ENCODE measurements at places on chromosomes 12 and 14.
A peak's percentile ranks its signal among the peaks of the same experiment; 100 is the strongest.

DNA sequence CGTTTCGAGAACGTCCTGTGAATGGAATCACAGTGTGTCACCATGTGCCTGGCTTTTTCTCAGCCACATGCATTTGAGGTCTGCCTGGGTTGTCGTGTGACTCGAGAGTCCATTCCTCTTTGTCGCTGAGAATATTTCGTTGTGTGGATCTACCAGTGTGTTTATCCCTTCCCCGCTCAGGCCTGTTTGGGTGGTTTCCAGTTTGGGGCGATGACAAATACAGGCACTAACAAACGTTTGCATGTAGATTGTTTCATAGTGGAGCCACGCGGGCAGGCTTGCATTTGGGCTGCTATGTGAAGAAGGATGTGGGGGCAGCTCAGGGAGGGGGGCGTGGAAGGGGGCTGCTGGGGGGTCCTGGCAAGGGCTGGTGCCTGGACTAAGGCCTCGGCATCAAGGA is 14.1 kb downstream of the RIN3 start:
- DNase-seq, result no peak

DNA sequence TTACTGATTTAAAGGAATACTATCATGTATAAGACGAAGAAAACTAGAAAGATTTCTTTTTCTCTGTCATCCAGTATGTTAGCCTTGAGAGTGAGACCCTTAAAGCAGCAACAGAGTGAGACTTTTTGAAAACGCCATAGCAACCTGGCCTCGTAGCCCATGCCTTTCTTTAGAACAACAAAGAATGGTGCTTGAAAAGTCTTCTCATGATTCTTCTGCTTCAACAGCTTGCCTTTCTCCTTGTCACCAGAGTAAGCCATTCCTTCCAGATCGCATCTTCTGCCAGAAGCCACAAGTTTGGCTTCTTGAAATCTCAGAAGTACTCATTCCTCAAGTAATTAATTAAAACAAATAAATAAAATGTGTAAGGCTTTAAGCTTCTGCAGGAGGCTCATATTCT is 109.3 kb downstream of the PDE3A start:
- DNase-seq, result no peak

DNA sequence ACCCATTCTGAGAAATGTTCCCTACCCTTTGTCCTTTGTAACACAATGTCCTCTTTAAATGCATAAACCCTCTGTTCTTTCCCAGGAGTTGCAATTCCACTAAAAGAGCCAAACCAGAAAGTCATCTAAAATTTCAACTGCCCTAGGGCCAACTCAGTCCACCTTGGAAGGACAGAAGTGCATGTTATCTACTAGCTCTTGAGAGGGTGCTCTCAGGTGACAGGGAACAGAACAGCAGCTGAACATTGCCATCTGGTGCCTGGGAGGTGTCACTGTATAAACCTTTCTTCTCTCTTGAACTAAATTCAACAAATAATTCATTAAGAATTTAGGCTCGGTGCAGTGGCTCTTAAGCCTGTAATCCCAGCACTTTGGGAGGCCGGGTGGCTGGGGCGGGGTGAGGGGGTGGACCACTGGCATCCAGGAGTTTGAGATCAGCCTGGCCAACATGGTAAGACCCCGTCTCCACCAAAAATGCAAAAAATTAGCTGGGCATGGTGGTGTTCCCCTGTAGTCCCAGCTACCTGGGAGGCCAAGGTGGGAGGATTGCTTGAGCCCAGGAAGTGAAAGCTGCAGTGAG is 10.3 kb upstream of the FERMT2 start:
- DNase-seq, result peak; percentile 15

- DNase-seq, result no peak
These were observed 4.0 kb upstream of the CRIP2 start for GRCh38 chr14:105470350-105471296.

GRCh38 chr12:31928246-31929026 is 30.8 kb upstream of the RESF1 start:
- DNase-seq, result no peak

- DNase-seq, result no peak
These were observed 442.4 kb upstream of the MGAT4C start for GRCh38 chr12:86698641-86698980.

DNA sequence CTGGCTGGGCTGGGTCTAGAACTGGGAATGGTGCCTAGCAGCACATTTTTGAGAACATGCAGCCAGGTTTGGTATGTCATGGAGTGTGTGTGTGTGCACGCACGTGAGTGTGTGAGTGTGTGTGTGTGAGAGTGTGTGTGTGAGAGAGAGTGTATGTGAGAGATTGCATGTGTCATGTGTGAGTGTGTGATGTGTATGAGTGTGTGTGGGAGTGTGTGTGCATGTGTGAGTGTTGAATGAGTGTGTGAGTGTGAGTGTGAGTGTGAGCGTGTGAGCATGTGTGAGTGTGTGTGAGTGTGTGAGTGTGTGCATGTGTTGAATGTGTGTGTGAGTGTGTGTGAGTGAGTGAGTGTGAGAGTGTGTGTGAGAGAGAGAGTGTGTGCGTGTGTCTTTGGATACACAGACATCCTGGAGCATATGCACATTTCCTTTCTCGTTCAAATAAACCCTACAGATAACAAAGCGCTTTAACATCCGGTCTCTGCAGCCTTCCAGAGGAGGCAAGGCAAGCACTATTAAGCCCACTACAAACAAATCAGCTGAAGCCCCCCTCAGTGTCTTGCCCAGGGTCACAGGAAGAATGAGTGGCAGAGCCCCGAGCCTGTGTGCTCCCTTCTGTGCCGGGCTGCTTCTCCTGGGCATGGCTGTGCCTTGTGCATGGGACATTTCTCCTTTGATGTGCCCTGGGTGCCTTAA is 108.7 kb upstream of the ETV6 start:
- DNase-seq, result no peak

- DNase-seq, result no peak
These were observed 118.7 kb upstream of the TSPAN8 start for GRCh38 chr12:71276541-71276940.

- DNase-seq, result peak; percentile 19
These were observed 49.2 kb downstream of the PSMA6 start for GRCh38 chr14:35341454-35341750.

DNA sequence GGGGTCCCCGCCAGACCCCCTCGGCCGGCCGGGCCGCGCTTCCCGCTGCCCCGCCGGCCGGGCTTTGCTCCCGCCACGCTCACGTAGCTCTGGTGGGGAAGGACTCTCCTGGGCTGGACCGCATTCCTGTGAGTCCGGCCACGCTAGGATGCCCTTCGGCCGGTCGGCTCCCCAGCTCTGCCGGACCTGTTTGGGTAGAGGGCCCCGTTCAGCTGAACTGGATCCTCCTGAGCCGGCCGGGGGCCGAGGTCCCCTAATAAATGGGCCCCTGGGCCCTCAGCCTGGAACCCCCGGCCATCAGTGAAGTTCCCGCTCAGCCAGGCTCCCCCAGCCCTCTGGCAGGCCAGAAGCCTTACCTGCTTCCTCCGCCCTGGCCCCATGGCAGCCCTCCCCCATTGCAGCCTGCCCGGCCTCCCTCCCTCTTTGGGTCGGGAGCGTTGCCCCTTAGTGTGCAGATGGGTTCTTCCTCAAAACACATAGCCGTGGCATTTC is 593 bp downstream of the UNC119B start:
- no peak for DNase-seq

- DNase-seq, result no peak
These were observed 5.8 kb downstream of the KERA start for GRCh38 chr12:91052026-91052425.

DNA sequence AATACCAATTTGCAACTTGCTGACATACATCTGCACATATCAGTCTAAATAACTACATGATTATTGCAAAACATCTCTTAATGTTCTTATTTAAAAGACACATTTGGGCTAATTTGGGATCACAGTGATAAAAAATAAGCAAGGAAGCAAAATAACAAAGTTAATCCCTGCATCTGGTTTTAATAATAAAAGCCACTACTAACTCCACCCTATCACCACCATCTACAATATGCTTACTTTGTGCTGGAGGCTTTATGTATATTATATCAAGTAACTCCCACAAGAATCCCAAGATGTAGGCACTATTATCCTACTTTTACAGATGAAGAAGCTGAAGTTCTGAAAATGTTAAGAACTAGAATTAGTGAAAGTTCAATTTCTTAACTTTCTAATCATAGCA is 45.7 kb downstream of the TAOK3 start:
- DNase-seq, result no peak

DNA sequence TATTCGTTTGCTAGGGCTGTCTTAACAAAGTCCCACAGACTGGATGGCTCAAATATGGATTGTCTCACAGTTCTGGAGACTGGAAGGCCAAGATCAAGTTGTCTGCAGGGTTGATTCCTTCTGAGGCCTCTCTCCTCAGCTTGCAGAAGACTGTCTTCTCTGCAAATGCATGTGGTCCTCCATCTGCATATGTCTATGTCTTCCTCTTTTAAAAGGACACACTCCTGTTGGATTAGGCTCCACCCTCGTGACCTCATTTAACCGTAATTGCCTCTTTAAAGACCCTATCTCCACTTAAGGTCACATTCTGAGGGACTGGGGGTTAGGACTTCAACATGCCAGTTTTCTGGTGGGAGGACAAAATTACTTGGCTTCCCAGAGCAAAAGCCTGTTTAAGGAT is 123.3 kb downstream of the SLC38A6 start:
- DNase-seq, result no peak

DNA sequence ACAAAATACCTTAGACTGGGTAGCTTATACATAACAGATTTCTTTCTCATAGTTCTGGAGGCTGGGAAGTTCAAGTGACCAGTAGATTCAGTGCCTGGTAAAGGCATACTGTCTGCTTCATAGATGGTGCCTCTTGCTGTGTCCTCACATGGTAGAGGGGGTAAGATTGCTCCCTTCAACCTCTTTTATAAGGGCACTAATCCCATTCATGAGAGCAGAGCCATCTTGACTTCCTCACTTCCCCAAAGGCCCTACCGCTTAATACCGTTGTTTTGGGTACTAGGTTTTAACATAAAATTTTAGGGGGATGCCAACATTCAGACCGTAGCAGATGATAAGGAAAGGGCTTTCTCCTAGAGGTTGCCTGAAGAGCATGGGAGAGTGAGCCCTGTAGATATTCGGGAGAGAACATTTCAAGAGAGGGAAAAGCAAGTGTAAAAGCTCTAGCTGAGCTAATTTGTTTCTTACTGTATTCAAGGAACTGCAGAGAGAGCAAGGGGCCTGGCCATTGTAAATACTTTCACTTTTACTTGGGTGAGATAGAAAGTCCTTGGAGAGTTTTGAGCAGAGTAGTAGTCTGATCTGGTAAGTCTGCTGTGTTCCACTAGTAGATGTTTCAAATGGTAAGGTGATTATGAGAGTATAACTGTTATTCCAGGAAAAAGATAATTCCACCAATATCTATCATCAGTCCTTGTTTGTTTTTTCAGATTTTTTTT is 27.3 kb downstream of the FRS2 start:
- DNase-seq, result no peak

- no peak for DNase-seq
These were observed 505 bp upstream of the DENND5B start for GRCh38 chr12:31591380-31591901.

DNA sequence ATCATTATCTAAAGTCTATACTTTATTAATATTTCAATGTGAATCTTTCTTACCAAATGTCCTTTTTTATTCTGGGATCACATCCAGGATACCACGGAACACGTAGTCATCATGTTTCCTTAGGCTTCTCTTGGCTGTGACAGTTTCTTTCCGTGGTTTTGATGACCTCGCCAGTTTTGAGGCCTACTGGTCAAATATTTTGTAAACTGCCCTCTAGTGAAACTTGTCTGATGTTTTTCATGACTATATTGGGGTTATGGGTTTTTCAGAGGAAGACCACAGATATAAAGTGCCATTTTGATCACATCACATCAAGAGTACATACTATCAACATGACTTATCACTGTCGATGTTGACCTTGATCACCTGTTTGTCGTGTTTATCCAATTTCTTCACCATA is 14.1 kb upstream of the SERPINA6 start:
- no peak for DNase-seq

DNA sequence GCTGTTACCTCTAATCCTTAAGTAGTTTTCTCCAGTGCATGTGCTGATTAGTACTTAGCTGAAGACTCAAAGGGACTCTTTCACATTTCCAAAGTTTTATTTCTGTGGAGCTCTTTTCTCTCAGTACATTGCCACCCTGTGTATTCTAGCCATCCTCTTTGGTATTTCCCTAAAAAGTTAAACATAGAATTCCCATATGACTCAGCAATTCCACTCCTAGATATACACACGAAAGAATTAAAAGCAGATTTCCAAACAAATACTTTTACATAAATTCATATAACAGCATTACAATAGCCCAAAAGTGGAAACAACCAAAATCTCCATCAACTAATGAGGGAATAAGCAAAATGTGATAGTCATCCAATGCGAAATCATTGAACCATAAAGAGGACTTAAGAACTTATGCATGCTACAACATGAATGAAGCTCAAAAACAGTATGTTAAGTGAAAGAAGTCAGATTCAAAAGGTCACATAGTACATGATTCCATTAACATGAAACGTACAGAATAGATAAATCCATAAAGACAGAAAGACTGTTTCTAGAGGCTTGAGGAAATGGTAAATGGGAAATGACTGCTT is 9.0 kb upstream of the NOVA1 start:
- no peak for DNase-seq

GRCh38 chr14:75615200-75615599 is 36.8 kb downstream of the FLVCR2 start:
- DNase-seq, result no peak

- DNase-seq, result no peak
These were observed 136.2 kb downstream of the ETV6 start for GRCh38 chr12:11785712-11786111.

- DNase-seq, result no peak
These were observed 163.3 kb downstream of the PAWR start for GRCh38 chr12:79527473-79527872.

DNA sequence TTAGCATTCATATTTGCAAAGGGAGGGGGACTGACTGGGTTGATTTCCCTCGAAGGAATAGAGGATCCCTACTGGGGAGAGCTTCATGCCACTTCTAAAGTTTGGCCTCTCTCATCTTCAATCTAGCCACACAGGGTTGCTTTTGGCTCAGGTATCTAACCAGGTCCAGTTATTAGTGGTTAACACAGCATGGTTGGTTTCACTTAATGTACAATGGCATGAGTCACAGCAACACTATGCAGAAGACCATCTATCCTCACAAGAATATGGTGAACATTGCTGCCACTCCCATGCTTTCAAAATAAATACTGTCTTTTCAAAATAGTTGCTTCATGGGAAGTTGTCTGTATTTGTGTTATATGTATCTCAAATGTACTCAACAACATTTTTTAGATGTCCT is 6.6 kb upstream of the RAB3IP start:
- no peak for DNase-seq
